CD4-positive, alpha-beta T cell treated with Interleukin-10 for 1 hour (primary cell): ENCODE measurements at places on chromosomes 5 and 9.
A peak's percentile ranks its signal among the peaks of the same experiment; 100 is the strongest.

DNA sequence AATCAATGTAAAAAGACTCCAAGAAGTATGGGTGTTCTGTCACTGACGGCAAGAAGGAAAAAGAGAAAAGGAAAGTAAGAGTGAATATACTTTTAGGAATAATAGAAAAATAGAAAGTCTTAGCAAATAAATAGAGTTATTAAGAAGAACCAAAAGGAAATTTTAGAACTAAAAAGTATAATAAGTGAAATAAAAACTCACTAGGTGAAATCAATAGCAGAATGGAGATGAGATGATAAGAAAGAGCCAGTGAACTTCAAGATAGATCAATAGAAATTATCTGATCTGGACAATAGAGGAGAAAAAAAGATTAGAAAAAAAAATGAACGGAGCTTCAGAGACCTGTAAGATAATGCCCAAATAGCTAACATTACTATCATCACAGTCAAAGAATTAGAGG, 31.6 kb upstream of the ANXA6 start:
- no peak for DNase-seq

GRCh38 chr5:24621792-24622191, 23.0 kb downstream of the CDH10 start:
- no peak for DNase-seq

GRCh38 chr9:131657456-131657855, 82.4 kb downstream of the RAPGEF1 start:
- DNase-seq: no peak

DNA sequence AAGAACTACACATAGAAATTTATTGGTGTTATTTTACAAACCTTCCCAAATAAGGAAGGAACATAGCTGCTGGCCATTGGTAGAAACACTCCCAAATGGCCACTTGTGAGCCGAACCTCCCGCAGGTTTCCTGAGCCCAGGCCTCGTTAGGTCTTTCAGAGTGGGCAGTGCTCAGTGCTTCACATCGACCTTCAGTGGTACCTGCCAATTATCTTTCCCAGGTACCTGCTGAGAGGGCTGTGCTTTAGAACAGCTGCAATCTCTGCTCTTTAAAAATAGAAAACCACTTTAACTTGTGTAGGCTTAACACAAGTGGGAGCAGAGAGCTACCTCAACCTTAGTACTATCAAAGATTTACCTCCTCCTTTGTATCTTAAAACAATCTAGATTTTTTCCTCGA, 334.1 kb downstream of the RFX3 start:
- DNase-seq: no peak

DNA sequence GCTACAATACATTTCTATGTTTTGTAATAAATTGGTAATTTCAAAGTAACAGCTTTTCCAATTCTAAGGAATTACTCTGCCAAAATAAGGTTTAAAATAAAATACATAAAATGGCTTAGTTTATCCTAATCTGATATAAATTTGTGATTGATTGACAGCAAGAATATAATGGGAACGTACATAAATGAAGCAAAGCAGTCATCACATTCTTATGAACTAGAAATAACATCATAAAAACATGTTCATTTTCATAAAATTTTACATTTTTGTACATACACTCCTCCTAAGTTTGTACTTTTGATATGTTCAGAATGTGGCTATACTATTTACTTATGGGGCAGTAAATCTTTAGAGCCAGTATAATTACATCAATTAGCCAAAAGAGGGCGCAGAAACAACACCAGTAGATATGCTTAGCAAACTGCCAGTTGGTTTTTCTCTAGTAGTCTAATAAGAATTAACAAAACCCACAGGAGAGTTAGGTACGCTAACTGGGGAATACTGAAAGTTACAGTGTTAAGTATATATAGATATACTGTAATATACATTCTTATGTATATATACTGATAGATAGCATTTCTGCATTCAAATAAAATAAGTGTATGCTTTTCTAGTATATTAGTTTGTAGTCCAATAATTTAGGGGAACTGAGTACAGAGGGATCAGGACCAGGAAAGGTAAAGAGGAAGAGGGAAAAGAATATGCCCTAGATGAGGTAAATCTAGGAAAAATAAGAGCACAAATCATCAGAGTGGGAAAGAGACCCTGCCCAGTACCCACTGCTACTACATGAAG, 76.8 kb downstream of the ZDHHC21 start:
- DNase-seq: peak; percentile 44

- DNase-seq: no peak
These were observed 408.4 kb downstream of the SPOCK1 start for GRCh38 chr5:137090721-137091120.

- DNase-seq: no peak
These were observed 21.6 kb downstream of the SSBP2 start for GRCh38 chr5:81729276-81729675.

DNA sequence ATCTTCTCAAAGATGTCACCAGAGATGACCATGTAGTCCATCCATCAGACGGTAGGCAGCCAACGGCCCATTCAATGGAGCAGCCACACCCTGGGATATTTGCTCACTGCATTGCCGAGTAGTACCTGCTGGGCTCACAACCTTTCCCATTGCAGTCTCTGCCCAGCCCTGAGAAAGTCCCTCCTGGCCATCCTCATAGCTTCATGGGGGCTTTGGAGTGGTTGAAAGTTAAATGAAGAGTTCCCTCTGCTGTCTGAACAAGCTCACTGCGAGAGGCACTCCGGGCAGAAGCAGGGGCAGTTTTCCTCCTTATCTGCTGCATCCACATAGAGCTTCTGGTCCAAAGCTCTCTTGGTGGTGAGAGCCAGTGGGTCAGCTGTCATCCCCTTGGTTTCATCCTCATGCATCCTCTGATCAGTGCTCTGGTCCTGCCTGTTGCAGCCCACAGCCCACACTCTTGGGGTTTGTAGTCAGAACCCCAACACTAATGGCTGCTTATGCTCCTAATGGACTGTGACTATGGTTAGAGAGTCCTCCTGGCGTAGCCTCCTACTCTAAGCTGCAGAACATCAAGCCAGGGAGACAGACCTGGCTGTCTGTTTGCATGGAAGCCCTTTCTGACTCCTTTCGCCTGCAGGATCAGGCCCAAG, 23.3 kb downstream of the TNFSF8 start:
- peak; percentile 53 for DNase-seq

- DNase-seq: no peak
These were observed 124.7 kb downstream of the CEP120 start for GRCh38 chr5:123298335-123299030.

- no peak for DNase-seq
These were observed 113.0 kb downstream of the AUH start for GRCh38 chr9:91248707-91249106.

- no peak for DNase-seq
These were observed 93.9 kb downstream of the SLC25A46 start for GRCh38 chr5:110832683-110833082.

- DNase-seq: no peak
These were observed 58.8 kb upstream of the IGFBPL1 start for GRCh38 chr9:38482918-38483592.

DNA sequence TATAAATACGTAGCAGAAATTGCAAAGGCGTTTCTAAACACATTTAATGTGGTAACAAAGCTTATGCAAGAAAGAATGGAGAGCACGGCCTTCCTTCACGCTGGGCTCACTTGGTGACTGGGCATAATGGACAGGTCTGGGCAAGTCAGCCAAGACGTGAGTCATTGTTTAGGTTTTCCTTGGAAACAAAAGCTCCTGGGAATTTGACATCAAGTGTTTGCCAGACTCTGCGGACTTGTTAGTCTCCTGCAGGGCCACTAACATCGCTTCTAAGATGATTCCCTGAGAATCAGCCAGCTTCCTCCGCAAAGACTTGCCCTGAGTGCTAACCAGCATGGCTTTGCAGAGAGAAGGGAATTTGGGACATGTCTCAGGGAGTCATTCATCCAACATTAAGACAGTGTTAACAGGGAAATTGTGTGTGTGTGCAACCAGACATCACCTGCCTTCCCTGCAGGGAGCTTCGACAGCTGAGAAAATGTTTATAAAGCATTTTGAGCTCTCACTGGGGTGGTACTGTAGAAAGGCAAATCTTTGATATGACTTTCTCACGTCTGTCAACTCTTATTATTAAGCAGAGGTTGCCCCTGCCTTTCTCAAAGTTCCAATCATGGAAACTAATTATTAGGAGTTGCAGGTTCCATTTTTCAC, 182.5 kb downstream of the NTRK2 start:
- DNase-seq: no peak
